ENCODE measurements at places on chromosomes 13 and 19.
A peak's percentile ranks its signal among the peaks of the same experiment; 100 is the strongest.

- DNase-seq: no peak
Observed at GRCh38 chr13:28338006-28338574, 156.8 kb downstream of the FLT1 start.

GRCh38 chr13:97276862-97277269, 54.7 kb downstream of the MBNL2 start:
- DNase-seq: peak; percentile 28

DNA sequence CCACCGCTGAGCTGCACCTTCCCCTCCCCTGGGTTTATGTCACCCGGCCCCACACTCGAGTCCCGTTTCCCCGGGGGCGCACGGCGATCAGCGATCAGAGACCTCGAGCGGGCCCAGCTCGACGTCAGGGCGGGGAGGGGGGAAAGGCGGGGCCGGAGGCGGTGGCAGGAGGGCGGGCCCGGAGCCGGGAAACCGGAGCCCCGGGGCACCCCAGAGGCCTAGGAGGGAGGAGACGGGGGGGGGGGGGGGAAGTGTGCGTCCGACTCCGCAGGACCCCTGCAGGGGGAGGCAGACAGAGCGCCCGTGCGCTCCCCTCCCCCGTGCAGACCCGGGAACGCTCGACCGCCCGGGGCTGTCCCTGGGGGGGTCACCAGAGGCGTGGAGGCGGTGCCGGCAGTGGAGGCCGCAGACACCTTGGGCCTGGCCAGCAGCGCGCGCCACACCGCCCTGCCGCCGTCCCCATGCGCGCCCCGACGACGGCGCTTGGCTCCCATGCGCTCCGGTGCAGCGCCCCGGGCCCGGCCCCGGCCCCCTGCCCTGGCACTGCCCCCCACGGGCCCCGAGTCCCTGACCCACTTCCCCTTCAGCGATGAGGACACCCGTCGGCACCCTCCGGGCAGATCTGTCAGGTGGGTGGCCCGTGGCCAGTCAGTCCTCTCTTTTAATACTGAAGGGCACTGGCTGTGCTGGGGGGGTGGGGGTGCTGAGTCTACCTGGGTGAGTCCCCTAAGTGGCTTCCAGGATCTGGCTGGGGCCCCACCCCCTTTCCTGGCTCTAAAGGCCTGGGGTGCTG, 11.8 kb downstream of the PDE4A start:
- no peak for DNase-seq

DNA sequence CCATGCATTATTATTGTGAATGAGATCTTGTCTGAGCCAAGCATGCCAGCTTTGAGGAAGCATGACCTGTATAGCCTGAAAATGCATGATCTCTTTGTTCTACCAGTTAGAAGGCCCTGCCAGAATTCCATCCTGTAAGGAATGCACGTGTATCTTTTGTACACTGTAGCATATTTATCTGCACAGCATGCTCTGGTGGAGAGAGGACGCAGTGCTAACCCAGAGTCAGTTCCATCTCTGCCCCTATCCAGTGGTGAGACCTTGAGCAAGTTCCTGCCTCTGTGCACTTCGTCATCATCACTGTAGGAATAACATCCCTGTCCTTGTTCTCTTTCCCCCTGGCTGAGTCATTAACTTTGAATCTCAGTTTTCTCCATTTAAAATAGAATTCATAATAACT, 233.8 kb downstream of the SLC7A1 start:
- DNase-seq: no peak

GRCh38 chr19:5093948-5094718, 125.2 kb downstream of the KDM4B start:
- no peak for DNase-seq

- peak; percentile 92 for DNase-seq
Observed at GRCh38 chr19:14402332-14403144, 16.6 kb downstream of the DDX39A start.

- DNase-seq: no peak
Observed at GRCh38 chr19:17491287-17491686, 20.2 kb upstream of the PGLS start.

DNA sequence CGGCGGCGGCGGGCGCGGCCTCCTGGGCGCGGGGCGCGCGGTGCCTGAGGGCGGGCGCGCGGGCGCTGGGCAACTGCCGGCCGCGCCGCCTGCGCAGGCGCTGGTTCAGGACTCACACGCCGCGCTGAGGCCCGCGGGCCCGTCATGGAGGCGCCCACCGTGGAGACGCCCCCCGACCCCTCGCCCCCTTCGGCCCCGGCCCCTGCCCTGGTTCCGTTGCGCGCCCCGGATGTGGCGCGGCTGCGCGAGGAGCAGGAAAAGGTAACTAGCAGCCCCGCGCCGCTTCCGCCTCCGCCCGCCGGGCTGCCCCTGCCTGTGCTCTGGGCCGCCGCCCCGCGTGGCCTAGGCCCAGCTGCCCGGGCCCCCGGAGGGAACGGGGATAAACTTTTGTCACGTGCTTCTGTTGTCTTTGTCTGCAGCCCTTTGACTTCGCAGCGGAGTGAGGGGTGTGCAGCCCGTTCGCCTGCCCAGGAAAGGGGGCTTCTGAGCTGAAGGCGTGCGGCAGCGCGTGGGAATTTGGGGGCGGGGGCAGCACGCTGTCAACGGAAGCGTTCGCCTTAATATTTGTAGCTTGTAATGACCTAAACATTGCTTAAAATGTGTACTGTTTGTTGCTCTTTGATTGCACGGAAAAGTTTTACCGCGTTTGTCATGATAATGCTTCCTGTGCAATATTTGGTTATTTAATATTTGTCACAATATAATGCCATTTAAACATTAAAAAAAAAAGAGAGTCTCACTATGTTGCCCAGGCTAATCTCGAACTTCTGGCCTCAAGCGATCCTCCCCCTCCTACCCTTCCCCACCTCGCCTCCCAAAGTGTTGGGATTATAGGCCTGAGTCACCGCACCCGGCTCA, 594 bp downstream of the URI1 start:
- DNase-seq: peak; percentile 64

DNA sequence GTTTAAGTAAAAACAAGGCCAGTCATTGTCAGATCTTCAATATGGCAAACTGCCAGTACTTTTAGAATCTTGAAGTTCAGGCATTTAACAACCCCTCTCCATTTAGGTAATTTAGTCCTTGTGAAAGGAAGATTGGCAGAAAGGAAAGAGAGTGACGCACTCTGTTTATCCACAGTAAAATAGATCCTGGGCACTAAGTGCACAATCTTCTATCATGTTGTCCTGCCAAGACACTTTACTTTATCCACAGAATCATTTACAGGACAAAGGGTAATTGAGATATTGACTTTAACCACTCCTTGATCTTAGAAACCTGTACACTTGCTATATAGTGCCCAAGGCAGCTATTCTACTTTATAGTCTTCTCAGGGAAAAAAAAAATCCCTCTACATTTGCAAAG, 786.4 kb upstream of the SLITRK1 start:
- no peak for DNase-seq

DNA sequence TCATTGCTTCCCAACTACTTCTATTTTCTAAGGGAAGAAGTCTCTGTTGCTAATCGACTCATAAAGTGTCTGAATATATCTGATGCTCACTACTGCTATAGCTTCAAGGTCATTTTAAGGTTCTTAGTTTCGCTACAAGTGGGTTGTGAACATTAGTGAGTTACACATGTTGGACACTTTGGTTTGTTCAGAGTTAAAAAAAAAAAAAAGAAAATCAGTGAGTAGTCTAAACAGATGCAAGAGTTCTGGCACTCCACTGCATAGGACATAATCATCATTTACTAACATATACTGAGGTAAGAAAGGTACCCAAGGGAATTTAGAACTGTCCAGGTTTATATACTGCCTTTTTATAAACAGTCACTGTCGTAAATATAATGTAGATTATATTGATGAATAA, 108.8 kb downstream of the KLF12 start:
- no peak for DNase-seq

- DNase-seq: no peak
Observed at GRCh38 chr19:53882391-53883050, 524 bp downstream of the PRKCG start.

- DNase-seq: no peak
Observed at GRCh38 chr13:112140366-112140765, 73.4 kb downstream of the SOX1 start.

GRCh38 chr13:110109910-110110309, 197.0 kb downstream of the COL4A1 start:
- peak; percentile 75 for DNase-seq

DNA sequence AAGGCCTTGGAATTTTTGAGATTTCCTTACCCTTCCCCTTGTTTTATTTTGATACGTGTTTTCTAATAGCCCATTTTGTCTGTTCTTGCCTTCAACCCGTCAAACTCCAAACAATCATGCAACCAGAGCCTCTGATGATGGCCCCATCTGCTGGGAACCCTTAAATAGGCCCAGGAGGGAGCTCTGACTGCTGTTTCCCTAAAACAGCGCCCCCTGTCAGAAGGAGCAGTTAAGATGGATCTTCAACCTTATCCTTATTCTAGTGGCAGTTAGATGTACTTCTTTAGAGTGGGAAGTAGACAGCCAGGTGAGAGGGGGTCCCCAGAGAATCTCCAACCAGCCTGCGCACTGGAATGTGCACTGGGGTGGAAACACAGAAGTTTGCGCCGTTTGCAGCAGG, 1031.0 kb upstream of the PCDH9 start:
- peak; percentile 5 for DNase-seq

- DNase-seq: peak; percentile 45
Observed at GRCh38 chr19:23310729-23311211, 60.6 kb upstream of the ZNF724 start.

DNA sequence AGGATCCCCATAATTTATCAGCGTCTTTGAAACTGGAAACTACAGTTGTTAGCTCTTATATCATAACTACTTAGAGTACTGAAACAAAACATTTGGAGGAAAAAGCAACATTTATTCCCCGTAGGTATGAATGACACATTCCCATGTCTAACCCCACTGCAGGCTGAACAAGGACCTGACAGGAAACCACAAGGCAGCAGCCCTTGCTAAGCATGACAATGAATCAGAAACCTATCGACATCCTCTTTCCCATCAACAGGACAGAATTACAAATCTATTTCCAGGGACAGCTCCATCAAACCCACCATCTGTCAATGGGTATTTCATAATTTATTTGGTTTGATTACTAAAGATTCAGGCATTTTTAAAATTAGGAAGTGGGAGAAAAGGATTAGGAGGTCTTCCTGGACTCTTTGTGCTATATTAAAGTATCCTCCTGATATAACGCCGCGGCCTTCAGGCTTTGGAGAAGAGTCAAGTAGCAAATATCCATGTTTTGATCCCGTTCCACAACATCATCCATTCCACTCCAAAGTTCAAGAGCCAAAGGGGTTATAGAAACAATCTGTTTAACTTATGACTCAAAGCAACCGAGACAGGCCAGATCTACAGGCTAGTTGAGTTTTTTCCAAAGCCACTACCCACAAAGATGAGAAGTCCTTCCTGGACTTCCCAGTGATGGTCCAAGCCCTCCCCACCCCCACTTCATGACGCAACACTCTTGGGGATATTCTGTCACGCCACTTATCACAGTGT, 51.1 kb downstream of the FAM216B start:
- DNase-seq: peak; percentile 87

GRCh38 chr19:7870571-7871436, 3.4 kb downstream of the PRR36 start:
- peak; percentile 76 for DNase-seq

GRCh38 chr13:34833562-34834182, 108.4 kb upstream of the NBEA start:
- peak; percentile 58 for DNase-seq

DNA sequence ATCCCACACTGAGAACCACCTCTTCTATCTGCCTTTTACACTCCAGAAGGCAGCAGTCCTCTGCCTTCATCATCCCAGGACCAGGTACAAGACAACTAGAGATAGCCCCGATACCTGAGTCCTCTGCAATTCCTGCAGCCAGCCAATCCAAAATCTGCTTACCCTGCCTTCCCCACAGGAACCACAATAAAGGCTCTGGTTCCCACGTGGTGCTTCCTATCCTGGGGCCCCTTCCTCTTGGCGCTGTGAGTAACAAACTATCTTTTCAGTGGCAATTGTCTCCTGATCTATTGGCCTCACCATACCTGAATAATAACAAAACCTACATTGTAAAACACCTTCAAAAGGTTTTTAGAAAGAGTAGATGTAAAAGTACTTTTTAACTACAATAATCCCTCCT, 63.1 kb downstream of the ZDHHC20 start:
- no peak for DNase-seq

DNA sequence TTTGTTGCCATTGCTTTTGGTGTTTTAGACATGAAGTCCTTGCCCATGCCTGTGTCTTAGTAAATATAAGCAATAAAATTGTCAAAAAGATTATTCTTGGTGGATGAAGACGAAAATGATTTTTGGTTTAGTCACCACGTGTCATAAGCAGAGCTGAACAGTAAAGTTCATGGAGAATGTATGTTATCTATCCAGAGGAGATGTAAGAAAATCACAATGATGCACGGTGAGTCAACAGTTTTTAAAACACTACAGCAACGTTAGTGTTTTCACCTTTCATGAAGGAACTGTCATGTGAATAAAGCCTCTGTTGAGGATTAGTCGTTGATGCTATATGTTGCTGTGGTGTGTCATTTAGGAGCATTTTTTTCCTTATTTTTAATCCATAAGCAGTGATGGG, 137.6 kb downstream of the GPC6 start:
- DNase-seq: peak; percentile 46

- DNase-seq: no peak
Observed at GRCh38 chr19:42762789-42763188, 2.7 kb downstream of the PSG8 start.

GRCh38 chr13:27619728-27620376, 477 bp downstream of the LNX2 start:
- no peak for DNase-seq

- no peak for DNase-seq
Observed at GRCh38 chr19:17626456-17627015, 61.6 kb downstream of the UNC13A start.

DNA sequence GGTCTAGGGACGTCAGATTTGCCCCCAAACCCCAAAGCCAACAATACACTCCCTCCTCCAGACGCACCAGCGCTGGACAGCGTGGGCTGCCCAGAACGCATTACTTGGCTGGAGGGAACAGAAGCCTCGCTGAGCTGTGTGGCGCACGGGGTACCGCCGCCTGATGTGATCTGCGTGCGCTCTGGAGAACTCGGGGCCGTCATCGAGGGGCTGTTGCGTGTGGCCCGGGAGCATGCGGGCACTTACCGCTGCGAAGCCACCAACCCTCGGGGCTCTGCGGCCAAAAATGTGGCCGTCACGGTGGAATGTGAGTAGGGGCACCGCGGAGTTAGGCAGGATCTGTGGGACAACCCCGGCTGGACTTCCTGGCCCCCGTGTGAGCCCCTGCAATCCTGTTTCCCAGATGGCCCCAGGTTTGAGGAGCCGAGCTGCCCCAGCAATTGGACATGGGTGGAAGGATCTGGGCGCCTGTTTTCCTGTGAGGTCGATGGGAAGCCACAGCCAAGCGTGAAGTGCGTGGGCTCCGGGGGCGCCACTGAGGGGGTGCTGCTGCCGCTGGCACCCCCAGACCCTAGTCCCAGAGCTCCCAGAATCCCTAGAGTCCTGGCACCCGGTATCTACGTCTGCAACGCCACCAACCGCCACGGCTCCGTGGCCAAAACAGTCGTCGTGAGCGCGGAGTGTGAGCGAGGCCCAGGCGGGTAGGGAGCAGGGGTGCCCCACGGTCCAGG, 4.0 kb downstream of the ICAM5 start:
- DNase-seq: no peak

- DNase-seq: peak; percentile 24
Observed at GRCh38 chr13:40910324-40911050, 108.6 kb downstream of the ELF1 start.

GRCh38 chr13:76596216-76596615, 290.0 kb downstream of the KCTD12 start:
- no peak for DNase-seq
